ENCODE measurements at places on chromosomes 7 and 10. TPM values are rescaled to one million over a fixed set of nuclear protein-coding genes. Genes with fewer than 3 reads are reported as not detected.

The PRKRIP1 gene
- total RNA-seq, result 25.9 TPM

The AZGP1 gene
- total RNA-seq, result 10.0 TPM

The LIPN gene
- total RNA-seq, result 0.41 TPM

DNA sequence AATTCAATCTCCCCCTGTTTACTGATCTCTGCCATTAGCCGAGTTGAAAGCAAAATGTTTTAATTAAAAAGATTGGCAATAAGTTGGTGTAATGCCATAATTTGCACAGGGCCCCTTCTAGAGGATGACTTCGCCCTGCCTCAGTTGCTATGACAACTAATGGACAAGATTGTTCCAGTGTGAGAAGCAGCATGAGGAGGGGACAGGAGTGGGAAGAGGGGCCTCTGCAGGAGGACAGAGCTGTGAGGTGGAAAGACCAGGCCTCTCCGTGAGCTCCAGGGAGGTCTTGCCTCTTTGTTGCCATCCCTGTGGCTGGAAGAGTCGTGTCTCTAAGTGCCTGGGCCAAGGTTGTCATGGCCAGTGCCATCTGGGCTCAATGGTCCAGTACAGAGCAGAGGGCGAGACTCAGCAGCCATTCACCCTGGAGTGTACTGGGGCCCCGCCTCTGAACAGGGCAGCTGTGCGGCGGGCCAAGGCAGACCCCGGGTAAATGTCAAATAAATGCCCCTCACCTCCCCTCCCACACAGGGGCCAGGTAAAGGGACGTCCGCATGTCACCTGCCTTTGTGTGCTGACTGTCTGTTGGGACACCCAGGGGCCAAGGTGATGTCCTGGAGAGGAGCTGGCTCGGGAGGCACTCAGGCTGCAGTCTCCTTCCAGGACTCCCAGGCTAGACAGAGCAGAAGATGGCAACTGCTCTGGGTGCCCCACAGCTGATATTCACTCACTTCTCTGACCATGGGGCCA, 97.0 kb upstream of the RET start:
- H3K27ac ChIP-seq, result no peak overlapping the region
- H3K36me3 ChIP-seq, result no peaks in the 10 kb centered on the region
- H3K4me3 ChIP-seq, result no peak overlapping the region
- peak; percentile 9 for DNase-seq
- no peaks in the 10 kb centered on the region for H3K4me1 ChIP-seq

GRCh38 chr10:5334196-5334880, 30.4 kb upstream of the UCN3 start:
- no peaks in the 10 kb centered on the region for H3K4me1 ChIP-seq
- H3K36me3 ChIP-seq, result no peaks in the 10 kb centered on the region
- H3K4me3 ChIP-seq, result no peak overlapping the region
- H3K27ac ChIP-seq, result no peak overlapping the region
- DNase-seq, result no peak

DNA sequence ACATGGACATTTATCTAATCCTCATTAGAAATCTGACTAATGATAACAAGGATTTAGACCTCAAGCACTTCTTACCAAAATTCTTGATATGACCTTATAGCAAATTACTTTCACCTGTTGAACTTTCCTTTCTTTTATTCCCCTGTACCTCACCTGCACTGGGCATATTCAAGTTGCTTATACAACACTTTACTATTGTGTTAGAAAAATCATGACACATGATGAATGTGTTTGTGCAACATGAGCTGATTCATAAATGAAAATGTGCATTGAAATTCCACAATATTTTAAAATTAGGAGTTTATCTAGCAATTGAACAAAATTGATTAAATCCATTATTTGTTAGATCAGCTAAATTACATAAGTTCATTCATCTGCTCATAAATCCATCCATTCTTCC, 160.6 kb downstream of the CFTR start:
- no peak overlapping the region for H3K27ac ChIP-seq
- no peaks in the 10 kb centered on the region for H3K36me3 ChIP-seq
- no peaks in the 10 kb centered on the region for H3K4me1 ChIP-seq
- DNase-seq, result no peak

DNA sequence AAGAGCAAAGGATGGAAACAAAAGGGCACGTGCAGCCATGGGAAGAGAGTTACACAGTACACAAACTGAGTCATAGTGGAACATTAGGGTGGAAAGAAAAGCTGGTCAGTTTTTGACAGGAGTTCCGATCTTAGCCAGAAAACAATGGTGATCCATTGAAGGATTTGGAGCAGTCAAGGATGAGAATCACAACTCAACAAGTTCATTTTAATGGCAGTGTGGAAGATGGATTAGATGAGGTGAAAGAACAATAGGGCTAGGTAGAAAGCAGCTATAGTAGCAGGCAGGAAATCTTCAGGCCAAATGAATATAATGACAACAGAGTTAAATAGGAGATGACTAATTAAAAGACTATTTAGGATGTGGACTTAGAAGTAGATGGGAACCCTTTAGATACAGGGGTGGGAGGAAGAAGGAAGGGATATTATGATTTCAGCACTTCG, 136.3 kb downstream of the DOCK4 start:
- no peaks in the 10 kb centered on the region for H3K36me3 ChIP-seq
- no peaks in the 10 kb centered on the region for H3K27me3 ChIP-seq
- peaks cover 4% of the 10 kb centered on the region for H3K4me1 ChIP-seq
- H3K27ac ChIP-seq, result no peak overlapping the region
- no peak overlapping the region for H3K4me3 ChIP-seq

DNA sequence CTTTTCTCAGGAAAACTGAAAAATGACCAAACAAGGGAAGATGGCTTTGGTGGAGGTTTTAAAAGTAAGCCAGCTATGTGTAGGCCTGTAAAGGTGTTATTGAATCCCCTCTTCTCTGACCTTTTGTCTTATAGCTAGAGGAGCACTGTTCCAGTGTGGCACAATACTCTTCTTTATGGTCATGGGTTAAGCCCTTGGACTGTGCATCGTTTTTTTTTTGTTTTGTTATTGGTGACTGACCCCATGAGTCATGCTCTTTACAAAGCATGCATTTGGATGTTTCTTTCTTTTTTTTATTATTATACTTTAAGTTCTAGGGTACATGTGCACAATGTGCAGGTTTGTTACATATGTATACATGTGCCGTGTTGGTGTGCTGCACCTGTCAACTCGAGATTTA, 19.6 kb upstream of the FAM25A start:
- no peak overlapping the region for H3K27ac ChIP-seq
- no peaks in the 10 kb centered on the region for H3K27me3 ChIP-seq
- H3K4me3 ChIP-seq, result no peak overlapping the region
- H3K36me3 ChIP-seq, result no peaks in the 10 kb centered on the region
- no peaks in the 10 kb centered on the region for H3K4me1 ChIP-seq

DNA sequence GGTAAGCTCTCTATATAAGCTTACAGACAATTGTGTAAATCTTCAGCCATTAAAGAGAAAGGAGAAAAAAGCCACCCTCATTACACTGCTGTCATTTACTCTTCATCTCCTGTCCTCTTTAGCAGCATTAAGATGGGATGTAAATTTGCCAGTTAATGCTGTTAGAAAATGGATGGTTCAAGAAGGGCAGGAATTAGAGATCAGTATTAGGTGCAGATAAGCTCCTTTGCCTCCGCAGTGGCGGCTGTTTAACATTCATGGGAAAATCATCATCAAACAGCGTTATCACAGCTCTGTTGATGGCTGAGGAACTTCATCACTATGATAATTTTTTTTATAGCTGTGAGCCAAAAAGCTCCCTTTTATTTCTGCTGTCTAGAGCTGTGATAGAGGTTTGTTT, 61.8 kb upstream of the FAM204A start:
- H3K36me3 ChIP-seq, result no peaks in the 10 kb centered on the region
- H3K4me3 ChIP-seq, result no peak overlapping the region
- no peak overlapping the region for H3K27ac ChIP-seq
- H3K27me3 ChIP-seq, result no peaks in the 10 kb centered on the region

- peak overlapping the region; percentile 22 for H3K4me3 ChIP-seq
- H3K4me1 ChIP-seq, result no peaks in the 10 kb centered on the region
- no peaks in the 10 kb centered on the region for H3K27me3 ChIP-seq
These were observed 95.3 kb upstream of the CYP26C1 start for GRCh38 chr10:92965314-92965713.

DNA sequence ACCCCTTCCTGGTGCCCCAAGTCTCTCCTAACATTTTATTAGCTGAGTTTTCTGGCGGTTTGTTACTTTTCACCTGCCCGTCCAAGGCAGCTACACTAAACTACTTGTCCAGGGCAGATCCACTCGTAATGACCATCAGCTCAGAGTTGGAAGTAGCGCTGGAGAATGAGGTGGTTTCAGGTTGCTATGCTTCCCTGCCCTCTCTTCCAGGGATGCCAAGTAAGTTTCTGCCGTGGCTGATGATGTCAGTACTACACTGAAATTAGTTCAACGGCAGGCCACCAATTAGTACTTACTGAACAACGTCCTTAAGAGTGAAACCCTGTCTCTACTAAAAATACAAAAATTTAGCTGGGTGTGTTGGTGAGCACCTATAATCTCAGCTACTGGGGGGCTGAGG, 55.2 kb downstream of the DIP2C start:
- peak overlapping the region; percentile 39 for H3K27ac ChIP-seq
- no peaks in the 10 kb centered on the region for H3K36me3 ChIP-seq

GRCh38 chr10:132503581-132504421, 33.8 kb upstream of the INPP5A start:
- no peak overlapping the region for H3K27ac ChIP-seq
- peak; percentile 55 for DNase-seq
- no peaks in the 10 kb centered on the region for H3K36me3 ChIP-seq
- no peaks in the 10 kb centered on the region for H3K4me1 ChIP-seq

DNA sequence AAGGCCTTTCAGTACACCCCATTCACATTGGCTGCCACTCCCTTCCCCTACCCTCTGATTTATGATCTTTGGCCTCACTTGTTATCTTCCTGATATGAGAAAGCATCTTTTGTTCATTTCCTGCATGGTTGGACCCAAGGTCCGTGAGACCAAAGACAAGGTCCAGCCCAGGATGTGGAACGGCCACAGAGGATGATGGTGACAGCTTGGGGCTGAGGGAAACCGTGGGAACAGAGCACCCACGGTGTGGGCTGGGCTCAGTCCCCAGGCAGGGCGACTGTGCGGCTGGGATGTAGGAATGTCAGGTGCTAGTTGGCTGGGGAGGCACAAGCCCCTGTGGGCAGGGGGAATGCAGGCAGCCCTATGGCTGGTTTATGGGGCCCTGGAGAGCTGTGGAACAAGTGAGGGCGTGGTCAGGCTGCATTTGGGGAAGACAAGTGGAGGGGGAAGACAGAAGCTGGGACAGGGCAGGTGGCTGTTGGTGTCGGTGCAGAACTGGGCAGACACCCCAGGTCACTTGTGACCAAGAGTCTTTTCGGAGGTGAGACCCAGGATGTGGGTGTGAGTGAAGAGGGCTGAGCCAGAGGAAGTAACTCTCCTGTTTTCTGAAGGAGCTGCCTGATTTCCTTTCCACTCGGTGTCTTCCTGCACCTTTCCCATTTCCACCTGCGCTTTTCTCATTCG, 51.7 kb upstream of the IGFBP3 start:
- H3K4me1 ChIP-seq, result no peaks in the 10 kb centered on the region
- H3K36me3 ChIP-seq, result no peaks in the 10 kb centered on the region
- DNase-seq, result no peak
- no peak overlapping the region for H3K4me3 ChIP-seq
- no peak overlapping the region for H3K27ac ChIP-seq

All from kidney (tissue), 22 donors.